EL (cell line): ENCODE measurements at places on chromosomes 4 and X.

DNA sequence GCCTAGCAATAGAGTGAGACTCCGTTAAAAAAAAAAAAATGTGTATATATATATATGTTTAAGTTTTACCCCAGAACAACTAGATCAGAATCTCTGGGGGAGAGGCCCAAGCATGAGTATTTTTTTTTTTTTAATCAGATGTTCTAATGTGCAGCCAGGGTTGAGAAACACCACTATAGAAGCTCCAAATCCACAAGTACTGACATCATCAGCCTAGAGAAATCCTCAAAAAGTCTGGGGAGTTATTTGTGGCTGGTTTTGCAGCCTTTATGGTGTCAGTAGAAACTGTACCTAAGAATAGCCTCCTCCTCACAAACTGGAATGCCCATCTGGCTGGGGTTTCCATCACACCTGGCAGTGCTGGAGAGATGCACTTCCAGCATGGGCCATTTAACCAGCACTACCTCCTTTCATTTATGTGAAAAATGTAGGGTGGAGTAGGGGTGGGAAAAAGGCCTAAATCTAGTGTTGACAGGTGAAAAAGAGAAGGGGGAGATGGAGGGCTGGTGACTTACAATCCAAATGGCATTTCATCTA, 93.5 kb downstream of the CBLL2 start:
- no peak for DNase-seq

- no peak for DNase-seq
Observed at GRCh38 chr4:35970366-35970960, 273.9 kb downstream of the ARAP2 start.

DNA sequence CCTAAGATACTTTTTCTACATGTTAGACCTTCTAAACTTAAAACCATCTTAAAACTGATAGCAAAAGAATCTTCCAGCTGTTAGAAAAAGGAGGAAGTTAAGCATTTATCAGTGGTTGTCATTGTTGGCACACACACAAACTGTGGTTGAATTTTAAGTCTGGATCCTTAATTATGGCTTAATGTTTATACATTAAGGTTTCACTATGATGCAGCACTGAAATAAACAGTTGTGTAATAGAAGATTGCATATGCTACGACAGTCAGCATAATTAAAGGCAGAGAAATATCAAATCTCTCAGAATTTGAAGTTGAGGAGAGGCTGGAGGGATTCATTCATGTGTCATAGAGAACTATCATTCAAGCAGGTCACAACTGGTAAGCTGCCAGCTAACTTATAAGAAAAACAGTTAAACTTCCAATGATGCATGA, 32.3 kb downstream of the ADGRA3 start:
- peak; percentile 75 for DNase-seq

GRCh38 chrX:72554448-72555140, 18.0 kb downstream of the HDAC8 start:
- DNase-seq: no peak

DNA sequence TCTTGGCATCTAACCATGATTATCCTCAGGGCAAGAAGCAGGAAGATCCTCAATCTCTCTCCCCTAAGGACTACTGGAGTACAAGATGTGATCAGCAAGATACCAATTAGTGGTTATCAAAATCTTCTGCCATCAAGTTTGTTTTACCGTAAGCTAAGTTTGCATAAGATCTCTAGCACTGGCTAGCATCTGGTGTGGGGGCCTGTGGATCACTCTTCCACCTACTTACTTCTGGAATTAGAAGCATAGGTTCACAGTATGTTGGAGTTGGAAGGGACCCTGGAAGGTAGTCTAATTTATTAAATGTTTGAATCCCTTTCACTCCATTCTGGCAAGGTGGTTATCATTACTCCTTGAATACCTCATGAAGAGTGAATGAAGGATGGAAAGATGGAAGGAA, 93.3 kb upstream of the BANK1 start:
- no peak for DNase-seq

GRCh38 chr4:168633496-168633895, 136.6 kb downstream of the PALLD start:
- no peak for DNase-seq

- no peak for DNase-seq
Observed at GRCh38 chr4:186445040-186445439, 110.3 kb downstream of the MTNR1A start.

GRCh38 chrX:15334561-15334960, 762 bp downstream of the PIGA start:
- peak; percentile 30 for DNase-seq

DNA sequence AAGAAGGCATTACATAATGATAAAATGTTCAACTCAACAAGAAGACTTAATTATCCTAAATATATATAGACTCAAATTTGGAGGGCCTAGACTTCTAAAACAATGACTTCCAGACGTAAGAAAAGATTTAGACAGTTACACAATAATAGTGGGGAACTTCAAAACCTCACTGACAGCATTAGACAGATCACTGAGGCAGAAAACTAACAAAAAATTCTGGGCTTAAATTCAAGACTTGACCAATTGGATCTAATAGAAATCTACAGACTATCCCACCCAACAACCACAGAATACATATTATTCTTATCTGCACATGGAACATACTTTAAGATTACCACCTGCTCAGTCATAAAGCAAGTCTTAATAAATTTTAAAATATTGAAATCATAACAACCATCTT, 93.3 kb upstream of the ARSJ start:
- DNase-seq: no peak

DNA sequence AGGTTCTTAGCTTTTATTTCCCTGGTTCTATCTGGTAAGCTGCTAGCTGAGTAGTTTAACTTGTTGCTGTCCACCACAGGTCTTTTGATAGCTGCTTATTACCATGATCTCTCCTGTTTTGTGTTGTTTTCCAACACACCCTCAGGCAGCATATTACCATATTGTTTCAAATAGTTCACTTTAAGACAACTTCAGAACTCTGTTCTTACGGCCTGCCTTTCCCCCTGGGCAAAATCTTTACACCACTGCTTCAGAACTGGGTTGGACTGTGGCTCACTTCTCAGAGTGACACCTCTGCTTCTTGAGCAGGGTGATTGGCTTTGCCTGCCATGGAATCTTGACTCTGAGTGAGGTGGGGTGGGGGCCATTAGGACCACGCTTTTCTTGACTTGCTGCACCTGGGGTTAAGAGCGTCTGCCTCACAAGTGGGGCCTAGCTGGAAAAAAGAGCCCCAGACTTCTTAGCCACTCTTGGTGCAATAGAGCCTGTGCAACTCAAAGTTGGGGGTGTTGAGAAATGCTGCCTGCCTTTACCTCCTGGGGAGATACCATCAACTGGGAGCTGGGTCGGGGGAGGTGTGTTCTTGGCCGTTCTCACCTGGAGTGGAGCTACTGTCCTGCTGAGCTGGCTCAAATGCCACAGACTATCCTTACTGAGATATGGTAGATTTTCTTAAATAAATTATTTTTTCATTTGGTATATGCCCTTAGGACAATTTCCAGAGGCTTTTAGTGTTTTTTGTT, 23.4 kb downstream of the USP9X start:
- DNase-seq: no peak

- peak; percentile 95 for DNase-seq
Observed at GRCh38 chr4:7805533-7806337, 133.9 kb downstream of the AFAP1 start.

GRCh38 chr4:15242021-15242420, 185.8 kb upstream of the C1QTNF7 start:
- DNase-seq: no peak

DNA sequence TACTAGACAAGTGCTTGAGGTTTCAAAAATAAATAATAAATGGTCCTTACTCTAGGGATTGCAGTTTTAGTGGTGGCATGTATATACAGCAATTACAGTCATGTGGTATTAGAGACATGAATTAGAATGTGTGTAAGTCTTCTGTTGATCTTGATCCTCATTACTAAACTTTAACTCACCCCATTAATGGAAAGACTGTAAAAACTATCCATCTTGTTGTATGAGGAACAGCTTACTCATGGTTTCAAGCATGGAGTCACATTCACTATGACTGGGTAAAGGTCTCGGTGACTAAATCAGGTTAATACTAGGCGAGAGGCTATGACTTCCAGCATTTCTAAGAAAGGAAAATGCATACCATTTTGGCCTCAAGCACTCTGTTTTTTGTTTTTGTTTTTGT, 107.0 kb upstream of the HPGD start:
- no peak for DNase-seq
